ENCODE measurements at places on chromosomes 1 and 21.

DNA sequence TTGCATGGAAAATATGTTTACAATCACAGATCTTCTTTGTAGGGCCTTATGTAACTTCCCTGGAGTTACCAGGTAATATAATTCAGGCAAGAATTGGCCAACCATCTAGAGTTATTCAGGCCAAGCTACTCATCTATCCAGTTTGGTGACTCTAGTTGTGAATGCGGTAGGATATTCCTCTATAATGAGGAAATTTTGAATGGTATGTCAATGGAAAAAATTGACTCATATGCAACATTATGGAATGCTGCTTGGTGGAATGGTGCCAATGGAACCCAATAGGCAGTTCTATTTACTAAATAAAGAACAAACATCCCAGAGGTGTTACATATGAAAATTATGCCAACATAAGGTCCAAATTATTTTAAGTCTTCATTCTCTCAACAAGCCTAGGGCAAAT lies 5.6 kb upstream of the TNFSF18 start:
- no peak for DNase-seq

DNA sequence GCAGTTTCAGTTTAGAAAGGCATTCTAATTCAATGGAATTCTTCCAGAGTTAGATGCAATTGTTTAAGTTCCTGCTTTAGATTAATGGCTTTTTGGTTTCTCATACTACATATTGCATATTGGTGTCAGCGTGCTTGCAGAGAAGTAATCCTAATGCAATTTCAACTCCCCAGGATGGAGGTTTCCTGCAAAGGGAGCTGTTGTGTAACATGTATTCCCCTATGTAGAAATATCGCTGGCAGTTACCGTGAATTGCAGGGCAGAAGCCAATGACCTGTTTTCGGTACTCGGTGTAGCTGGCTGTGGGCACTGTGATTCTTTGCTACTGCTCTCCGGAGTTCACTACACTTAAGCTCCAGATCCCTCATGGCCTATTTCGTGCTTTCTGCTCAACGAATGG lies 256.1 kb upstream of the PTBP2 start:
- DNase-seq, result peak; percentile 38

GRCh38 chr1:9425859-9426258 lies 113.4 kb upstream of the SLC25A33 start:
- no peak for DNase-seq

- peak; percentile 10 for DNase-seq
Measured at GRCh38 chr1:77282187-77282865, 507 bp downstream of the AK5 start.

DNA sequence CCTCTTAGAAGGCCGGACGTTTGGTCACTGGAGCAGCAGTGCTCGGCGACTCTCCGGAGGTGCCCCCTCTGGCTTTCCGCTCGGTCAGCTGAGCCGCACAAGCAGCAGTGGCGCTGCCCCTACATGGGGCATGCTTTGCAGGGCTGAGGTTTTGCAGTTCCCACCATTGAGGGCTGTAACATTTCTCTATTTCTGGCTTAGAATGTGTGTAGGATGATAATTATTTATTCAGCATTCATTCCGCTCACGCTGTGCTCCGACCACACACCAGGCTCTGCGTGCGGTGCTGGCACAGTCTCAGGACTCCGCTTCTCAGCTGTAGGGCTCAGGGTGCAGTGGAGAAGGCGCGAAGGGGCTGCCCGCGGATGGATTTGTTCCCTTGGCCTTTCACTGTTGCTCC lies 119.5 kb downstream of the PCBP3 start:
- DNase-seq, result no peak

- no peak for DNase-seq
Measured at GRCh38 chr1:154493276-154493675, 8.7 kb upstream of the TDRD10 start.

DNA sequence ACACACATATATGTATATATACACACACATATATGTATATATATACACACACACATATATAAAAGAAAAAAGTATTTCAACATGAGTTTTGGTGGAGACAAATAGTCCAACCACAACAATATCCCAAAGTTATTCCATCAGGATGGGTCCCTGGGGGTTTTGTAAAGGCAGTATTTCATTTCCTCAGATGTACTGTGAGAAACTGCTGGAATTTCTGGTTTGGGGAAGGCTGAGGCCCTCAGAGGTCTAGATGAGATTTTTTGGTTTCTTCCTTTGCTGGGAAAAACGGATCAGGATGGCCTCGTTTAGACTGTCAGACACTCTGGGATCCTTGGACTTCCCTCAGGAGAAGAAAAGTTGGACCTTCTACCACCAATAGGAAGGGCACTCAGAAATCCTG lies 36.5 kb upstream of the TENT5B start:
- DNase-seq, result no peak

DNA sequence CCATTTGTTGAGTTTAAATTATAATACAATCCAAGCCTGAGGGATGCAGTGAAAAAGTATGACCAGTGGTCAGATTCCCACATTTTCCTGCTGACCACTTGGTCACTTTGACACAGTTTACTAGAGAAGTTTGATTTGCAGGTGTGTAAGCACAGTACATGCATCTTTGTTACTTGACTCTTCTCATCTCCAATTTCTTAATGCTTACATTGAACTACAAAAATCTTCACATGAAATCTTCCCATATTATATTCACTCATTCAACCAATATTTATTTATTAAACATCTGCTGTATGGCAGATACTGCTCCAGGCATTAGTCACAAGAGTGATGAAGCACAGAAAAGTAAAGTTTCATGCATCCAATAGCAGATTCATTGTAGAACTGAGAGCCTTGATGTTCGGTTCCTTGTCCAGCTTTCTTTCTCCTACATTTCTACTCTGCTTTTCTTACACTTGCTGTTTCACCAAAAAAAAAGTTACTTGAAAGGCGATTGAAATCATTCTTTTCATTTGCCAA lies 211.7 kb downstream of the NFIA start:
- DNase-seq, result no peak

- no peak for DNase-seq
Measured at GRCh38 chr1:207286786-207287468, 34.6 kb upstream of the CD55 start.

DNA sequence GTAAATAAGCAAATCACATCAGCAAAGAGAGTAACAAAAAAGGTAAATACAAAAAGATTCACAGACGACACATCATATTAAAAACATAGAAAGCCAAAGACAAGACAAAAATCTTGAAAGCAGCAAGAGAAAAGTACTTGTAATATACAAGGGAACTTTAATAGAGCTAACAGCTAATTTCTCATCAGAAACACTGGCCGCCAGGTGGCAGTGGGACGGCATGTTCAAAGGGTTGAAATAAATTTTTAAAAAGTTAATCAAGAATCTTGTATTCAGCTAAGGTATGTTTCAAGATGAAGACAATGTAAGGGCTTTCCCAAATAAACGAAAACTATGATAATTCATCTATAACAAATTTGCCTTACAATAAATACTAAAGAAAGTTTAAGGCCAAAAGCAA lies 358.1 kb downstream of the LRRIQ3 start:
- DNase-seq, result no peak

- DNase-seq, result no peak
Measured at GRCh38 chr1:55635856-55636255, 420.7 kb upstream of the USP24 start.

- DNase-seq, result peak; percentile 56
Measured at GRCh38 chr1:21200767-21201166, 24.1 kb upstream of the EIF4G3 start.

- no peak for DNase-seq
Measured at GRCh38 chr1:1074631-1075147, 583 bp upstream of the RNF223 start.

GRCh38 chr21:42515708-42516502 lies 2.3 kb downstream of the SLC37A1 start:
- DNase-seq, result no peak

GRCh38 chr1:218967836-218968235 lies 205.8 kb upstream of the LYPLAL1 start:
- DNase-seq, result peak; percentile 57

DNA sequence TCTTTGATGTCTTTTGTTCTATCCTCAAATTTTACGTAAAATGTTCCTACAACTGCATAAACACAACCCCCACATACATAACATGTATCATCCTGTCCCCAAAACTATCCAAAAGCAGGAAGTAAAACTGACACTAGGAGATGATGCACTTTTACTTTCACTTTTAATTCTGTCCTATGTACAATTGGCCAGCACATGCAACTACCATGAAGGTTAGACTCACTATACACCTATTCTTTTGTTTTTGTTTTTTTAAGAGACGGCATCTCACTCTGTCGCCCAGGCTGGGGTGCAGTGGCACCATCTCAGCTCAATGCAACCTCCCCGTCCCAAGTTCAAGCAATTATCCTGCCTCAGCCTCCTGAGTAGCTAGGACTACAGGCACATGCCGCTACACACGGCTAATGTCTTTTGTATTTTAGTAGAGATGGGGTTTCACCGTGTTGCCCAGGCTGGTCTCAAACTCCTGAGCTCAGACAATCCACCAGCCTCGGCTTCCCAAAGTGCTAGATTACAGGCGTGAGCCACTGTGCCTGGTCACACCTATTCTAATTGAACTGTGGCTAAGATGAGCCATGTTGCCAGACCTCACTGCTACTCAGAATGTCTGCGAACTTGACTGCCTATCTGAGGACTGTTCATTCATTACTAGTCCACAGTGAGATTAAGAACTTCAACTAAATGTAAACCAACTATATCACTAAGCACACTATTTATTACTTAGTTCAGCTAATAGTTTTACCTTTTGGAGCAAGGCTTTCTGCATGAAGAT lies 48.0 kb downstream of the TOR3A start:
- DNase-seq, result peak; percentile 47

- no peak for DNase-seq
Measured at GRCh38 chr1:206680279-206680678, 4.4 kb upstream of the MAPKAPK2 start.

GRCh38 chr1:215710036-215710898 lies 143.2 kb downstream of the KCTD3 start:
- DNase-seq, result peak; percentile 61

GRCh38 chr1:21334214-21335087 lies 44.2 kb upstream of the ECE1 start:
- peak; percentile 96 for DNase-seq

DNA sequence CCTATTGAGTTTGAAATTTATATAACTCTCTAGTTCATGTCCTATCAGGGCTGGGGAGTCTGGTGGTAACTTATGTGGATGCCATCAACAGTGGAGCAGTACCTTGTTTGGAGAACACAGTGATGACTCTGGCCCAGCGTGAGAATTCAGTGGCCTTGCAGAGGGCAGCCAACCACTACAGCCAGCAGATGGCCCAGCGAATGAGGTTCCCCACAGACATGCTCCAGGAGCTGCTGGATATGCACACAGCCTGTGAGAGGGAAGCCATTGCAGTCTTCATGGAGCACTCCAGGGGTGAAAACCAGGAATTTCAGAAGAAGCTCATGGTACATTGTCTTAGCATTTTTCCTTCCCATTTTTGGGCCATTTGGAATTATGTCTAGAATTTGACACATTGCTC lies 32.0 kb upstream of the GBP6 start:
- DNase-seq, result no peak

- peak; percentile 30 for DNase-seq
Measured at GRCh38 chr1:93595266-93595665, 86.4 kb downstream of the BCAR3 start.

GRCh38 chr1:63797056-63797726 lies 23.4 kb downstream of the ROR1 start:
- no peak for DNase-seq

GRCh38 chr1:59595774-59596173 lies 219.0 kb upstream of the HOOK1 start:
- peak; percentile 75 for DNase-seq

- DNase-seq, result no peak
Measured at GRCh38 chr1:5343256-5344020, 648.8 kb downstream of the NPHP4 start.

DNA sequence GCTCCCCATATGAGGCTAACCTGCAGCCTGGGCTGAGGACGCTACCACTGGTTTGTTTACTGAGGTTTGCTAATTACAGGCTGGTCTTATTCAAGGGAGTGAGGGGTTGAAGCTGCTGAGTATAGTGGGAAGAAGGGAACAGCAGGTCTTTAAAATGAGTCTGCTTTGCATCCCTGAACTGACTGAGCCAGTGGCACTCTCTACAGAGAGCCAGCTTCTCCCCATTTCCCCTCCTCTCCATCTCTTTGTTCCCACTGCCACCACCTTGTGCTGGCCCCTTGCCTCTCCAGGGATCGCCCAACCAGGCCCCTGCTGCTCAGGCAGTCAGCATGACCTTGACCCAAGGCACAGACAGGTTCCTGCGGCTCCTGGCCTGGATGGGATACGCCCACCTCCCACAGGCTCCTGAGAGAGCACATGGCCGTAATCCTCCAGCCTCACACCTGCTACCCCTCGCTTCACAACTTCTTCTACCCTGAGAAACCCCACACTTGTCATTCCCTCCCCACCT lies 45.0 kb downstream of the IER5 start:
- DNase-seq, result no peak

DNA sequence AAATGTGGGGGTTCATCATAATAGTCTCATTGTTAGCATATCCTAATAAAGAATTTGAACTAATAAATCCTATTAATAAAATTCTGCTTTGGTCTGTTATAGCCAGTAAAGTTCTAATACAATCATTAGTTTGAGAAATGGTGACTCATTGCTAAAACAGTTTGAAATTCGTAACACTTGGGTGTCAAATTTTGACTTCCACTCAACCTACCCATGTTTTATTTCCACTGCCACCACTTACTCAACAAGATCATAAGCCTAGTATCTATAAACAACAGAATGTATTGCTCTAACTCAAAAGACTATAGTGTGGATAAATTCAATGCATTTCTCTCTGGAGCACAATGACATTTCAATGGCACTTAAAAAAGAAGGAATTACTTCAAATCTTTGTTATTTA lies 29.1 kb downstream of the LGALS8 start:
- no peak for DNase-seq

DNA sequence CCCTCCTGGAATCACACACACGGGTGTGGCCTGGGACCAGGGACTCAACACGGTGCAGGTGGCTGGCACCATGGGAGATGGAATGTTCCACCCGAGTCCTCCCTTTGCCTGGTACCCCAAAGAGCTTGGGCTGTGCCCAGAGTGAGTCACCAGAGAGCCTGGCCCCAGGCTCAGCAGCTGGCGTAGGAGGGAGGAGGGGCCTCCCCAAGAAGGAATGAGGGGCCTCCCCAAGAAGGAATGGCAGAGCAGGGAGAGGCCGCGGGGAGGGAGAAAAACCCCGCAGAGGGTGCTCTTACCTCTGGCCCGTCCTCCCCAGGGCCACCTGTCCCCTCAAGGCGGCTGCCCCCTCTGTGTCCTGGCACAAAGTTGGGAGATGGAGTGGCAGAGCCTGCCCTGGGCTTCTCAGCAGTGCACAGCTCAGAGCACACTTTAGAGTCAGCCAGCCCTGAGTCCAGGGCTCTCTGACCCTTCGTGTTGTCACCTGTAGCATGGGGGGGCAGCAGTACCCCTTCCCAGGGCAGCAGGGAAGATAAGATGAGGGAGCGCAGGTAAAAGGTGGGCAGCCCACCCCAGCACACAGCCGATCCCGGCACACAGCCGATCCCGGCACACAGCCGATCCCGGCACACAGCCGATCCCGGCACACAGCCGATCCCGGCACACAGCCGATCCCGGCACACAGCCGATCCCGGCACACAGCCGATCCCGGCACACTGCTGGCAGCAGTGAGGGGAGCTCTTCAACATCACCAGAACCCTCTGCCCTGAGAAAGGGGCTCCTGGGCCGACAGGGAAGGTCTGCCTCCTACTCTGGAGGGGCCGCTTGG lies 20.2 kb upstream of the KCNAB2 start:
- DNase-seq, result peak; percentile 61

All from amniotic epithelial cell (primary cell).